ENCODE measurements at places on chromosomes 2 and 18. TPM values are rescaled to one million over a fixed set of nuclear protein-coding genes. Genes with fewer than 3 reads are reported as not detected.

DNA sequence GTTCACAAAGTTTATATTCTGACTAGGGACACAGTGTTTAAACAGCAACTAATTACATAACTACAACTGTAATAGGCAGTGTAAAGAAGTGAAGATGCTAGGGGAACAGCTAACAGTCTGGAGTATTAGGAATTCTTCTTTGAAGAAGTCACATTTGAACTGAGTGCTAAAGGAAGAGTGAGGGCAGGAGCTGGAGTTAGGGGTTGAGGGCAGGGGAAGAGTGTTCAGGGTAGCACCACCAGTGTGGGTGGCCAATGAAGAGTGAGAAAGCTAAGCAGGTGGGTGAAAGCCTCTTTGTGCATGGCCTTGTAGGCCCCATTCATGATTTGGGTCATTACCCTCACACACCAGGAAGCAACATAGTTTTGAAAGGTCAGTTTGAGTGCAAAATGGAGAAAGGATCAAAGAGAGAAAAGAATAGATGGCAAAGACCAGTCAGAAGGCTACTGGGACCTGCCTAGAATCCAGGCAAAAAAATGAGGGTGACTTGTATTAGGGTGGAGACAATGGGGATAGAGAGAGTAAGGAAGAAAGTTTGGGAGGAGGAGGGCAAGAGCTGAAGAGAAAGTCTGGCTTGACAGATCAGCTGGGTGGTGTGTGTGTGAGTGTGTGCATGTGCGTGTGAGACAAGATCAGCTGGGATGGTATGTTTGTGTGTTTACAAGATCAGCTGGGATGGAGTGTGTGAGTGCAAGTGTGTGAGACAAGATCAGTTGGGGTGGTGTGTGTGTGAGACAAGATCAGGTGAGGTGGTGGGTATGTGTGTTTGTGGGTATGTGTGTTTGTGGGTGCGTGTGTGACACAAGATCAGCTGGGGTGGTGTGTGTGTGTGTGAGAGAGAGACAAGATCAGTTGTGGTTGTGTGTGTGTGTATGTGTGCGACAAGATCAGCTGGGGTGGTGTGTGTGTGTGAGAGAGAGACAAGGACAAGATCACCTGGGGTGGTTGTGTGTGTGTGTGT lies 43.6 kb upstream of the AGPS start:
- no peak for DNase-seq

VWA3B gene
- 6.7 TPM for total RNA-seq

DNA sequence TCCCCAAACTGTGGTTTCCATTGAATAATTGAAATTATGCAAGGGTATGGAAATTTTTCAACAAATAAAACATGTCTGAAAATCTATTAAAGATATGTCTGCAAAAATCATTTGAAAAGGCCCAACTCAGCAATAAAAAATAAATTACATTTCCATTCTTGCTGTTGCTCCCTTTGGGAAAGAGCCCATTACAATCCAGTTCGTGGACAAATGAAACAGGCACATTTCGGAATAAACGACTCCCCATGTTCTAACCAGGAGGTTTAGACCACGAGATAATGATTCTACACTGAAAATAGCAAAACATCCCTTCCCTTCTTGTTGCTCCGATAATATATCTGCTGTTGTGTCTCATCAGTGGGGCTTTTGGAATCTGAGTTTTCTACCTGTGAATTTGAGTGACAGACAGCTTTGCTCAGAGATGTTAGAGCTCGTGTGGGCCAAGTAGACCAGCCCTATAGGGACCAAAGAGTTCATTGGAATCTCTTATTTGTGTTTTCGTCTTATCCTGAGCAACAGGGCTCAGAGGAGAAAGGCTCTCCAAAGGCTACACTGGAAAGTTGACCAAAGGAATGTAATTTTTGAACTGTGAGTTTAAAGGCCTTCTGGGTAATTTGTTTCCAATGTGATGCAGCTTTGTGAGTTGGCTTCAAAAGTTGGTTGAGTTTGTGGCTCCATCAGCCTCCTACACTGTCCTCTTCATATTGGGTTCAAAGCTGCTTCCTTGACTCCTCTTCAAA lies 119.5 kb downstream of the ACTR3 start:
- DNase-seq = no peak

DNA sequence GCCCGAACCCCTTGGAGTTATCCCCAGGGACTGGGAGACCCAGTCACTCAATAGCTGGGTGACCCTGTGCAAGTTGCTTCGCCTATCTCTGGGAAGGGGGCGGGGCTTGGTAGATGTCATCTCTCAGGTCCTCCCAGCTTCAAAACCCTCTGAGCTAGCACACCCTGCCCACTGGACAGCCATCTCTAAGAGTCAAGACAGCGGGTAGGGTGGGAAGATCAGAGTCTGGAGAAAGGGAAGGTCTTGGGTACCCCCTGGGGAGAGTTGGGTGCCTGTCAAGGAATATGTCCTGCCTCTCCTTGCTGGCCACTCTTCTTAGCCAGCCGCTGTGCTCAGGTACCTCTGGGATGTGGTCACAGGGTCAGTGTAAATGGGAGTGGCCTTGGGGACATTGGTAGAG lies 8.0 kb downstream of the GLI2 start:
- no peak for DNase-seq

C1GALT1C1L gene
- 1.2 TPM for total RNA-seq

DNA sequence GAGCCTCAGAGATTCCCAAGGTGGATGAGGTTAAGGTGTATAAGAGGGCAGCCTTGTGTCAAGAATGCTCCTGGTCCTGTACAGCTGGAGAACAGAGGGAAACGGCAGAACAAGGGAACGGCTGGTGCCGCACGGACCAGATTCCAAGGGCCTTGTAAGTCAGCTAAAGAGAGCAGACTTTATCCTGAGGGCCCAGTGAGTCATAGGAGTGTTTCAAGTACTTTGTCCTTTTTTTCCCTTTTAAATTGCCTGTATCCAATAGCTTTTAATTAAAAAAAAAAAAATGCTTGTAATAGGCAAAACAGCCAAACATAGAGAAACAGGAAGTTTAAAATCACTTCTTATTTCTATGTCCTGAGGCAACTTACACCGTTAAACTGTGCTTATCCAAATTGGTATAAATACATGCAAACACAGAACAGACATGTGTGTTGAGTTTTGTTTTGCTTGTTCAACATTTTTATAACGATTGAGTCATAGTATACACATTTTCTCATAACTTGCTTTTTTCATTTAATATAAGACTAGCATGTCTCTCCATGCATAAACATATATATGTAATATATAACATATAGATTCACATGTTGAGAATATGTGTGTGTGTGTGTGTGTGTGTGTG lies 42.1 kb upstream of the EVA1A start:
- peak; percentile 86 for DNase-seq

OSR1 gene
- total RNA-seq = 8.9 TPM

- DNase-seq = no peak
Observed at GRCh38 chr18:2222270-2223185, 348.8 kb downstream of the METTL4 start.

DNA sequence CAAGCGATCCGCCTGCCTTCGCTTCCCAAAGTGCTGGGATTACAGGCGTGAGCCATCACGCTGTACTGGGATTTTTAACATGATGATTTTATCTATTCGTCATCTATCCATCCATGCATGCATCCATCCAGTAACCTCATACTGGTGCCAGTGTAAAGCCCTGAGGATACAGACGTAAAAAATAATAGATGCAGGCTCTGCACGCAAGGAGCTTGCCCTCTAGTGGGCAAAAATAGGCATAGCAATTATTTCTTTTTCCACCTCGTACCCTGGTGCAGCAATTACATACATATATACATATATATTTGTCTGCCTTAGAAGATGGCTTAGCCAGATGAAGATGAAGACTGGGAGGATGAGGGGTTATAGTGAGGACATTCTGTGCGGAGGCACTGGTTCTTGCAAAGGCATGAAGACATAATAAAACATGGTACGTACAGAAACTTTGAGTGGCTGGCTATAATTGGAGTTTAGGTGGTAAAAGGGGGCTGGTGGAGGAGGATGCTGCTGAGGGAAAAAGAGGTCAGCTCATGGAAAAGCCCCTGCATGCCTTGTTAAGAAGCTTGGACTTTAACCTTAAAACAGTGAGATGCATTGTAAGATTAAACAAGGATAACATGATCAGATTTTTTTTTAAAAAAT lies 19.6 kb upstream of the RPIA start:
- peak; percentile 48 for DNase-seq

DNA sequence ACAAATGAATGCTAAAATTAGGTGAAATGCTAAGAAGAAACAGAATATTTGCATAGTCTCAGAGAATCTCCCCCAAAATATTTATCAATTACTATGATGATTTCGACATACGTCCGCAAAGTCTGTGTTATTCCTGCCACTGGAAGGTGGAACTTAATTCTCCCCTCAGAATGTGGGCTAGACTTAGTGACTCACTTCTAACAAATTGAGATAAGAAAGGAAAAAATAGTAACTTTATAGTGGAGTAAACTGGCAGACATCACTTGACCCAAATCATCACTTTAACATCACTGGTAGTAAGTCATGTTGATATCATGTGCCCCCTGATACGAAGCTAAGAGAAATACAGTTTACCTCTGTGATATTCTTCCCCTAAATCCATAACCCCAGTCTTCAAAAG lies 23.5 kb downstream of the HADHB start:
- DNase-seq = no peak

DNA sequence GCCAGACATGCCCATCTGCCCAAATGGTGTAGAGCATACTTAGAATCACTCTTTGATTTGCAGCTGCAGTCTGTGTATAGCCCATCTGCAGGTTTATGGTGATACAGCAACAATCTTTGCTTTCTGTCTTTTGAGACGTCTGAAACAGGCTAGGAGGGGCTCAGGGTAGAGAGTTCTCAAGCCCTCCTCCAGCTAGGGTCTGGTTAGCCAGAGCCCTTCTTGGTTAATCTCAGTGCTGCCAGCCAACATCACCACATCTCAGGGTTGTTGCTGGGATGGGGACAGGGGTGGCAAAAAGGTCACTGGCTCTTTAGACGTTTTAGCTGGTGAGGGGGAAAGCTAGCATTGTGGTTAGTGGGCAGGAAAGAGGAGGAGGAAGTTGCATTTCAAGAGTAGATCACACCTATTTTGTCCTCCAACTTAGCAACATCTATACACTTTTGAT lies 136.6 kb upstream of the ACAA2 start:
- no peak for DNase-seq

DNA sequence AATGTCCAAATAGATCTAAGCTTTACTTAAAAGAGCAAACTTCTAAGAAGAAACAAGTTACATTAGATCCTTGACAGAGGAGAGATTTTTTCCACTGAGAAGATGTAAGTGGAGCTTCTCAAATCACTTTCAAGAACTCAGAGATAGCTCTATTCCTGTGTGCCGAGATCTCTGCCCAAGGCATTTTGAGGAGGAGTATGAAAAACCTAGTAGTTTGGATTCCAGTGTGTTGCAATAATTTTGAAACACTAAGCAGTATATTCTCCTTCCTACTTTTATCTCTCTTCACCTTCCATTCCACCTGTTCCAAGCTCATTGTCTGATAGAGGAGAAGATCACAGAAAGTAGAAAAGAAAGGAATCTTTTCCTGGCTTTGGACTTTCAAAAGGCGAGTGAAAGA lies 192.0 kb upstream of the TANK start:
- DNase-seq = peak; percentile 22

DNA sequence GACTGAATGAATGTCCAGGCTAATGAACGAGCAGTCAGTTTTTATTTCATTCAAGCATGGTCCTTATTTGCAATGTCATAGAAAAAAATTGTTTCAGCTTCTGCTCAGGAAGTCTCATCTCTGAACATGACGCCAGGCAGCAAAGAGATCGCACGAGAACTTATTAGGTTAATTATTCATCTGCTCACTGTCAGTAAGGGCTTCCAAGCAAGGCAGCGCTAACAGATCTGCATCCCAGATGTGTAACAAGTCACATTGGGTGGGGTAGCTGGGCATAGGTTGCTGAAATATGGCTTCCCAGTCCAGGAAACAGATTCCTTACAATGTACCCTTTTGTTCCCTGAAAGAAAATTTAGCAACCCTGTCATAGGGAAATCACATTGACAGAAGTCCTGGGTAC lies 63.5 kb downstream of the ANKRD44 start:
- DNase-seq = no peak

DNA sequence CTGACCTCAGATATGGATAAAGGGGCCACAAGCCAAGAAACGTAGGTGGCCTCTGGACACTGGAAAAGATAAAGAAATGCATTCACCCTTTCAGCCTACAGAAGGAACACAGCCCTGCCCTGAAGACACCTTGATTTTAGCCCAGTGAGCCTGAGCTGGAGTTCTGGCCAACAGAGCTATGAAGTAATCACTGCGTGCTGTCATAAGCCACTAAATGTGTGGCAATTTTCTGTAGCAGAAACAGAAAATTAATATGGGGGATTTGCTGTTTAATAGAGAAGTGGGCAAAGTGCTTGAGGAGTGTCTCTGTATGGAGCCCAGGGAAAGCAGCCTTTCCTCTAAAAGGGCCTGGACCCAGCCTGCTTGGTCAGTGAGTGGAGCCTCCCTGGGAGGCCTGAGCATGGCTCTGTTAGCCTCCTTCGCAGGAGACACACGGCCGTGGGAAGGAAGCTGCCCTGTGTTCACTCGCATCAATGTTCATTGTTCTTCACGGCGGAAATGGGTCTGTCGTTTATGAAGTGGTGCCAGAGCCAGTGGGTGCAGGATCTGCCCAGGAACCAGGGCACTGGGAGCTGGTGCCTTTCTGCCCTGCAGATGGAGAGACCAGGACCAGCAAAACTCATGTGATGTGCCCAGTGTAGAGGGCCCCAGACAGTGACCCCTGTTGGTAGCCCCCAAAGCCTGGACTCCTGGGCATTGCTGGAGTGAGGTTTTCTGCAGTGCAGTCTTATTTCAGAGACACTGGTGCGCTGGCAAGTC lies 268.9 kb downstream of the NDUFA10 start:
- no peak for DNase-seq

YES1 gene
- total RNA-seq = 86.2 TPM

SAG gene
- total RNA-seq = 14.7 TPM

DNA sequence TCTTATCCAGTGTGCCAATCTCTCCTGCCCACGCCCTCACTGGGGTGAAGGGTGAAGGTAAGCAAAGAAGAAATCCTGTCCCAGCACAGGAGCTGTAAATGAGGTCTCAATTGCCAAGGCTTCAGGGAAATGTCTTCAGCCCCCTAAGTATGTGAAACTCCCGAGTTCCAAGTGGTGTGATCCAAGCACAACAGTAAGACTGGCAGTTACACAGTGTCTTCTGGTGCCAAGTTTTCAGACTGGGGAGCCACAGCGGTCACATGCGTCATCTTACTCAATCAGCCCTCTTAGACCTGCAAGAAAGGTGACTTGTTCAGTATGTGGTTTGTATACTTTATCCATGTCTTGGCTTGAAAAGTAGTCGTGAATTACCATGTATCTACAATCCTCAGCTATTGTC lies 55.0 kb upstream of the SPRED2 start:
- DNase-seq = no peak

DNA sequence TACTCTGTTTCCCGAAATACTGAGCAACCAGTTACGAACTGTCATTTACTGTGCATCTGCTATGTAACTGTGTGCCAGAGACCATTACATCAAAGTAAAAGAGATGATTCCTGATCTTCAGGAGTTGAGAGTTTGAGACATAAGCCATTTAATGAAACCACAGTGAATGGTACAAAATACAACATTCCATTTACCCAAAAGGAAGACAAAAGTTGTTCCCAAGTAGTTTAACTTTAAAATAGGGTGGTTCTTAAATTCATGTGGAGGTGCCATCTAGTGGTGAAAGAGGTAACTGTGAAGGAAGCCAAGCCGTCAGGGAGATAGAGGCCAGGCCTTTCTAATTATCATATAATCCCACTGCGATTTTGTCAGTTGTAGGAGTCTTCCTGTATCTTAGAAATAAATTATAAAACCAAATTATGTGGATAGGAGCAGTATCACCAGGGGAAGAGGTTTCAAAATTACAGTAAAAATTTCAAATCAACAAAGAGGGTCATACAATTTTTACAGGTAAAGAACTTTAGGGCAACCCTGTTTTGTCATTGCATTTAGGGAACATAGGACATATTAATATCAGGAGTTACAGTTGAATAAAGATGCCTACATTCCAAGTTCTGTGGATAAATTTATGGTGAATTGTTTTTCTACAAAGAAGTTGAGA lies 67.7 kb downstream of the EPAS1 start:
- peak; percentile 59 for DNase-seq
